Fibroblast of skin of right biceps (primary cell): ENCODE measurements at places on chromosomes 12 and 14.

GRCh38 chr12:110546339-110546738, 36.8 kb downstream of the PPTC7 start:
- peak; percentile 93 for DNase-seq

DNA sequence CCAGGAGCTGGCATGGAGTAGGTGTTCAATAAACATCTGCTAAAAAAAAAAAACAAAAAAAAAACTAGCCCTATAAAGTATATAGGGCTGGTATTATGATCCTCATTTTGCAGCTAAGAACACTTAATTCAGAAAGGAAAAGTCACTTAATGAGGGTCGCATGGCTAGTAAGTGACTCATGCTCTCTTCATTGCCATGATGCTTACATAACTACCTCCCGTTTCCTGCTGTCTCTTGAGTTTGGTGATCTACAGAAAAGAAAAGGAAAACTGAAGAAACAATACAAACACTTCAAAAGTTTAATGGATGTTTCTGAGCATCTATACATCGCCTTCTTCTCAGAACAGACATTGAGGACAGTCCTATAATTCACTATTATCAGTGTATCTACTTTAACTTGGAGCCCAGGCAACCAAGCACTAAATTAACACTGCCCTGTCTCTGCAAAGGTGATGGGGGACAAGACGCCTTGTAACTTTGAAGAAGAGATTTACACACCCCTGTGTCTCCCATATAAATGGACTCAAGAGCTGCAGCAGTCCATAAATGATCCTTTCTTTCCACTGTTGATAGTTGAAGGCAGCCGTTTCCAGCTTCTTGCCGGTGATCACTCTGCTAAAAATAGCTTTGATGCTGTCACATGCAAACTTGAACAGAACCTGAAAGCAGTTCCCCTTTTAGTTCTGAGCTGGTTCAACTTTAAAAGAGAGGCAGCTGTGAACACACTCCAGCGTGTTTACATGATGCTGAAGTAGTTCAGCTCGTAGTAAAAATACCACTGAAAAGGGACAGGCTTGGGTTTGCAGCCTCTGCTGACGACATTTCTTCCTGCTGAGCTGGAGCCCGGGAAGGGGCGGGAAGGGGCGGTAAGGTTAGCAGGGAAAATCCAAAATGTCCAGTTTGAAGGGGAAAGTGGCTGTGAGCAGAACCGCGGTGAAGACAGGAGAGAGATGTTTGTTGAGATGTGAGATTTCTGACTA, 113.3 kb downstream of the FOXN3 start:
- DNase-seq = peak; percentile 82

DNA sequence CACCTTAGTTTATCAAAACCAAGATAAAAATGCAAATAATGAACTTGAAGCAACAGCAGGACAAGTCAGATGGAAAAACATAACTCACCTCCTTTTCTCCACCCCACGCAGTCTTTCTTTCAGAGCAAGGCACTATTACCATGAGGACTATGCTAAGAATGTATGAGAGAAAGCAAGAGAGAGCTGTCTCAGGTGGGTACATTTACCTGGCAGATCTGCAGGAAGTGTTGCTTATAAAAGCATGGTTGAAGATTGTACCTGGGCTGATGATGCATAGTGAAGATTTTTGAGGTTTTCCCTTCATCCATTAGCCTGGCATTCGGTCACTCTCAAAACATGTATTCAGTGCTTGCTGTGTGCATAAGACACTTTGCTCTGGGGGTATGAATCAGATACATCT, 68.8 kb upstream of the IFNG-AS1 start:
- DNase-seq = peak; percentile 22

- DNase-seq = no peak
Measured at GRCh38 chr14:71680736-71681387, 251.4 kb upstream of the RGS6 start.
